ENCODE measurements at places on chromosomes 1 and 21. TPM values are rescaled to one million over a fixed set of nuclear protein-coding genes. Genes with fewer than 3 reads are reported as not detected.

Gene ASH1L
- 107 TPM for total RNA-seq

Gene TTC39A
- total RNA-seq = 8.9 TPM

Gene HAO2
- total RNA-seq = not detected

Gene SDCCAG8
- 79.0 TPM for total RNA-seq

Gene HOOK1
- total RNA-seq = 12.5 TPM

Gene NASP
- total RNA-seq = 105 TPM

Gene PM20D1
- 0.40 TPM for total RNA-seq

Gene IL12RB2
- 4.1 TPM for total RNA-seq

DNA sequence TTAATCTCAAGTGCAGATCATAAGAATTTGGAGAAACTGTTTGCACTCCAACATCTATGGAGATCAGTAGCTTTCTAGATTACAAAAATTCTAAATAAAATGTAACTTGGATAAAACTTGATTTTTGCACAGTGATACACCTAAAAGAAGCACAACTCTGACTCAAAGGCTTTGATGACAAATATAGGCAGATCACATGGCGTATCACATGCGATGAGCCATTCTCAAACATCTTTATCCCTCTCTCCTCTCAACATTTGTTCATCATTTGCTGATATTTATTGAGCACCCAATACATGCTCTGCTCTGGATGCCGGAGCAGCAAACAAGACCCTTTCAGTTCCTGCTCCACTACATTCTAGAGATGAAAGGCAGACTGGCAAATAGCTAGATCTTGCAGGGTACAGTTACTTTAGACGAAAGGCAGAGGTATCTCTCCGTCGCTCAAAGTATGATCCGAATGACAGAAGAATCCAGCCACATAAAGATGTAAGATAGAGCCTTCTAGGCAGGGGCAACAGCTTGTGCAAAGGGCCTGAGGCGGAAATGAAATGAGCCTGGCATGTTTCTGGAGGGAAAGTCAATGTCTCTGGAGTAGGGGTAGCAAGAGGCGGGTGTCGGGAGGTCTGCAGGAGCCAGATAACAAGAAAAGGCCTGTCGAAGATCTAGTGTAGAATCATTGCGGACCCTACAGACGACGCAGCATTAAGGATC is 145.8 kb upstream of the ERRFI1 start:
- DNase-seq = no peak

- no peak for DNase-seq
These were observed 17.8 kb downstream of the SLC16A1 start for GRCh38 chr1:112938210-112938609.

GRCh38 chr1:70627910-70628309 is 216.8 kb downstream of the CTH start:
- DNase-seq = no peak

DNA sequence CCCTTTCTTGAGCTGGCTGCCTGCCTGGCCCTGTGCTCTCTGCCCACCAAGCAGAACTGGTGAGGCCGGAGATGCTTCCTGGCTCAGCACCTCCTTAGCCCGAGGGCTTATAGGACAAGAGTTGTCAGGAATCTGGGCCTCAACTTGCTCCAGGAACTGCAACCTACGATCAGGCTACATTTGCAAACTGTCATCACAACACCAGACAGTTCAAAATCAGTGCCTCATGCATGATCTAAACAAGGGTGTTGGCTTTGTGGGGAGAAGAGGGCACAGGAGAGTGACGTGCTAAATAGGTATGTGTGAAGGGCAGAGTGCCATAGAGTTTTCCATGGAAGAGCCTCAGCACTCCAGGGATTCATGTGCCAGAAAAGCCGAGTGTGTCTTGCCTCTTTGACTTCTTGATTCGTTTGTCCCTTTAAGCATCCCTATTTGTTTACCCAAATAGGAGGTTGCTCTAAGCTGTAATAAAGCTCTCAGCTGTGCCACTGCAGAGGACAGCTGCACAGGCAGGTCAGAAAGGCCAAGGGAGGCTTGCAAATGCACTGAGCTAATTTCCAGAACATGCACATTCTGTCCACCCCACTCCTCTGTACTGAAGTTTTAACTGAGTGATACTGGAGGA is 30.2 kb upstream of the NEK2 start:
- no peak for DNase-seq

- no peak for DNase-seq
These were observed 70.0 kb downstream of the LUZP1 start for GRCh38 chr1:23098463-23099170.

- no peak for DNase-seq
These were observed 220.7 kb upstream of the HOOK1 start for GRCh38 chr1:59593798-59594790.

DNA sequence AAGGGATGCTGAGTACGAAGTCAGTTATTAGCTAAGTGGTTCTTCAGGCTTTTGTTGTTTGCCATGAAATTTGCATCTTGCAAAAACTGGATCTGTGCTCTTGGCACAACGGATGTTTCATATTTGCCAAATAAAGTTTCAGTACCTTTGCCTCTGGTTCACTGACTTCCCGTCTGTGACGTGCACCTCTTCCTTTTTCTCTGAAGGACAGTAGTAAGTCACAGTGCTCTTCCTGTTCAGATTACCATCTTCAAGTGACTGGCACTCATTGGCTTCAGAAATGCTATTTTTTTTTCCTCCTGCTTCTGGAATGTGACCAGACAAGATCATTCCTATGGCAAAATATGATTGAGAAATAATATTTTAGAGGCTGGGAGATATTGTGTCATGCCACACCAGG is 75.9 kb upstream of the GREM2 start:
- no peak for DNase-seq

DNA sequence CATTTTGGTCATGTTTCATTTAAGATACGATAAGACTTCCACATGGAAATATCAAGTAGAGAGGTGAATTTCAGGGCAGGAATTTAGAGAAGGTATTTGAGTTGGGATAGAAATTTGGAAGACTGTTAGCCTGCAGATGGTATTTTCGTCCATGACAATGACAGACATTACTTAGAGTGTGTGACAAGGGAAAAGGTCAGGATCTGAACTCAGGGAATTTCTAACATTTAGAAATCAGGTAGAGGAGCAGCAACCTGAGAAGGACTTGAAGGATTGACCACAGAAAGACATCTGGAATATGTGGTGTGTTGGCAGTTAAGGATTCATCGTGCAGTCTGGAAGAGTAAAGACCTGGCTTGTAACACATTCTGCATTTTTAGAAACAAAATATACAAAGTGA is 57.9 kb downstream of the RABGAP1L start:
- DNase-seq = no peak

DNA sequence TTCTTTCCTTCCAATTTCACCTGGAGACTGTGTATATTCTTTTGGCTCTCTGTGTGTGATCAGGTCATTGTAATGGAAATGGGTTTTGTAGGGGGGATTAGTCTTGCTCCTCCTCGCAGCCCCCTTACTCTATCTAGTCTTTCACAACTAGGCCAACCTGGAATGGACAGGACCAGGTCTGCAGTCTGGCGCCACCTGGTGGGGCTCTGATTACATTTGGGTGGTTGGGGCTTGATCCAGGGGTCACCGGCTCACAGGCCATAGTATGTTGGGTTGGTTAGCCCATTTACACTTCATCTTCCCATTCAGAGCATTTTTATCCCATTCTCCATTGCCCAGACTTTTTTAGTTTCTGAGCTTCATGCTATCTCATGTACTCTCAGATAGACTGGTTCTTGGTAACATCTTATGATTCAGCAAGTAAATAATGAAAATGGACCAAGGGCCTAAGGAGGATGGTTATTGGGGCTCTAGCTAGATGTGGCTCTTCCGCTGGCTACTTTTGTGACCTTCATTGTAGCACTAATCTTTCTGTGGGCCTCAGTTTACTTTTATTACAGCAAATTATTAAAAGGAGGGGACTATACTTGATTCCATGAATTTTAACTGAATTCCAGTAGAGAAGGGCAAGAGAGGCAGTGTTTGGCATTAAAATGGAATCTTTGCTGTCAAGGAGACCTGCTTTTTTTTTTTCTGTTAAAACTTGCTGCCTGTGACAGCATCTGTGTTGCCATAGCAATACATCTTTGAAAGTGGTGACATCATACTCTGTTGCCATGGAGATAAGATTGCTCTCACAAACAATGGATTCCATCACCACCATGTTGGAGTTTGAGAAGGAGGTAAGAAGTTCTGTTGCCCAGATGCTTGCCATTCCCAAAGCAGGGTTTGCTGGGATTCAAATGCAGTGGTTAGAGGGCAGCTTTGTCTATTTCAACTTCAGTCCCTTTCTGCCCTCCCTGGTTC is 150.1 kb downstream of the PLXNA2 start:
- DNase-seq = peak; percentile 70

- DNase-seq = no peak
These were observed 219.8 kb downstream of the DAB1 start for GRCh38 chr1:57204091-57204490.

DNA sequence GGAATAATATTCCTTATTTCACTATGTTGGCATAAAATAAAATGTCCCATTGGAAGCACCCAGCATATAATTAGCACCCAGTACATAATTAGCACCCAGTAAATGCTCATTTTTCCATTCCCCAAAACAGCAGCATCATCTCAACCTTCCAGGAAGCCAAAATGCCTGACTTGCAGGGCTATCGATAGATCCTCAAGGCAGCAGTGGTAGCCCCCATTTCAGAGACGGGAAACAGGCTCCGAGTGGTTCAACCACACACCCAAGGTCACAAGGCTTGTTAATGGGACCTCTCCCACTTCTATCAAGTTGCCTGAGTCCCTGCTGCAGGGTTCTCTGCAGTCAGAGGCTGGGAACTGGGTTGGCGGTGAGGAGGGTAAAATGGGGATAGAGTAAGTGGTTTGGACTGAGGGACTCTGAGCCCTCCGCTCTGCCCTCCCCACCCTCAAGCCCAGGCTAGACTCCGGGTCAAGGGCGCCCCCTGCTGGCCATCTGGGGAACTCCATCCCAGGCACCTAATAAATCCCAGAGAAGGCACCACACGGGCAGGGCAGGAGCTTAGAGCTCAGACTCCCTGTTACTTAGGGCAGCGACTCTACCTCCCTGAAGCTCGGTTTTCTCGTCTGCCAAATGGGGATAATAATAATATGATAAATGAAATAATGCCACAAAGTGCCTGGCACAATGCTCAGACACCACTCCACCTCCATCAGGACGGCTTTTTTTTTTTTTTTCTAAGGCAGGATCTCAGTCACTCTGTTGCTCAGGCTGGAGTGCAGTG is 21.9 kb upstream of the LAPTM5 start:
- DNase-seq = peak; percentile 92

DNA sequence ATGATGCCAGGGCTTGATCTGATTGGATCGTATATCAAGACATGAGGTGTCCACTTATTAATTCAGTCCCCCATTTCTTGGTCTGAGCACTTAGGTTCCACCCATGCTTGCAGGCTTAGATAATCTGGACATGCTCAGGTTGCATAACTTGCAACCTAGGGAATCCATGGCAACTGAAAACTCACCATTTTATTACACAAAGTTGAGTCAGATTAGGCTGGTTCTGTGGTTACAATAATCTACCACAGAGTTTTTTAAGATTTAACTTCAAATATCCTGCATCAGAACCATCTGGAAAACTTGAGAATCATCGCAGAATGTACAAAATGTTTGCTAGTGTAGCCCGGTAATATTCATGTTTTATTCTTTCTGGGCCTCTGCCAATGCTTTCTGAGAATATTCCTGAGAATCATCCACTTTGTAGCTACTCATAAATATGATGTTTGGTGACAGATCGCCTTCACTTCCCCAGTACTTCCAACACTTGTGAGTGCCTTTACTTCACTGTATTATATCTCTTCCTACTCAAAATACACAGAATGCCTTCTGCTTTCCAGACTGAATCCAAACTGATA is 707.2 kb upstream of the ADAMTS5 start:
- no peak for DNase-seq

DNA sequence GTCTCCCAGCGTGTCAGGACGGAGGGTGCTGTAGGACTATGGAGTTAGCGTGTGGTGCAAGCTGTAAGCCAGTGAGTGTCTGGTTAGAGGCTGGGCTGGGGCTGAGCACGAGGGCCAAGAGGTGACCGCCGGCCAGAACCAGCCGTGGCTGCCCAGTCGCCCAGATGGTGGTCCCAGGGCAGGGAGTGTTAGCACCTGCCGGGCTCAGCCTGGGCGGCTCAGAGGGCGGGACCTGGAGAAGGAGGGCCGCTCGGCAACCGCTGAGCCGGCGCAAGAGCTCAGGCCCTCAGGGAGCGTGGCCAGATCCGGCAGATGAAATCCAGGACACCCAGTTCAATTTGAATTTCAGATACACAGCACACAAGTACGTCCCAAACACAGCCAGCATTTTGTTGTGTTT is 87.9 kb downstream of the PRDM16 start:
- no peak for DNase-seq

GRCh38 chr21:27026501-27026900 is 59.6 kb upstream of the ADAMTS5 start:
- DNase-seq = no peak

GRCh38 chr1:54989968-54990810 is 8.5 kb upstream of the BSND start:
- no peak for DNase-seq

DNA sequence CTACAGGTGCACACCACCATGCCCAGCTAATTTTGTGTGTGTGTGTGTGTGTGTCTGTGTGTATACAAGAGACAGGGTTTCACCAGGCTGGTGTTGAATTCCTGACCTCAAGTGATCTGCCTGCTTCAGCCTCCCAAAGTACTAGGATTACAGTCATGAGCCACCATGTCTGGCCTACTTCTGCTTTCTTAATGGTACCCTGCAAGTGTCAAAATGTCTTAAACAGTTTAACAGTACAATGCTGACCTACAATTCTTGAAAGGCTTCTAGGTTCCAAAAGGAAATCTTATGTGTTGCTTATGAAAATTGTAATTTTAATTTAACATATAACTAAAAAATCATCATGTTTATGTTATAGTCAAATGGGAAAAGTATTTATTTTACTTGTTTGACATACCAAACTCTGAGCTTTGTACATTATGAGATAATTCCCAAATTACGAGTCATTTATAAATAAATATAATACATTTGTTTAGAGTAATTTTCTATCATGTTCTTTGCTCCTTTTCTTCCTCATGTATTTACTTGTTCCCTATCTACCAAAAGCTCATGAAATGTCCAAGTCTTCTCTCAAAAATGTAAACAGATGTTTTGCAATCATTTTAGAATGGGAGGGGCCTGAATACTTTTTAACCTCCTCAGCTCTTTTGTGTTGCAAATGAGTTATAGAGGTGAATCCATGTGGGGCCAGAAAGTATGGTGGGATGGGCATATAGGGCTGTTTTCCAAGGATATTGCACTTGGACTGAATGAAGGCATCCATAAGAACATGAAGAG is 8.4 kb upstream of the VCAM1 start:
- DNase-seq = no peak

DNA sequence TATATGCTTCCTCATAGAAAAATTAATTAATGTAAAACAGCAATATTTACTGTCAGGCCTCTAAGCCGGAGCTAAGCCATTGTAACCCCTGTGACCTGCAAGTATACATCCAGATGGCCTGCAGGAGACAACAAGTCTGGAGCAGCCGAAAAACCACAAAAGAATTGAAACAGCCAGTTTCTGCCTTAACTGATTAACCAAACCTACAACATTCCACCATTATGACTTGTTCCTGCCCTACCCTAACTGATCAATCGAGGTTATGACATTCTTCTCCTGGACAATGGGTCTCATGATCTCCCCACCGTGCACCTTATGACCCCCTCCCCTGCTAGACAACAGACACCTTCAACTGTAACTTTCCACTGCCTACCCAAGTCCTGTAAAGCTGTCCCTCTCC is 205.8 kb upstream of the DUSP10 start:
- no peak for DNase-seq

GRCh38 chr1:163337631-163338030 is 15.9 kb downstream of the NUF2 start:
- DNase-seq = no peak

GRCh38 chr21:38327984-38328383 is 71.2 kb downstream of the KCNJ15 start:
- no peak for DNase-seq

Measured in dorsolateral prefrontal cortex (tissue), 122 donors.